Lung microvascular endothelial cell (primary cell): ENCODE measurements at places on chromosomes 12 and 14.

DNA sequence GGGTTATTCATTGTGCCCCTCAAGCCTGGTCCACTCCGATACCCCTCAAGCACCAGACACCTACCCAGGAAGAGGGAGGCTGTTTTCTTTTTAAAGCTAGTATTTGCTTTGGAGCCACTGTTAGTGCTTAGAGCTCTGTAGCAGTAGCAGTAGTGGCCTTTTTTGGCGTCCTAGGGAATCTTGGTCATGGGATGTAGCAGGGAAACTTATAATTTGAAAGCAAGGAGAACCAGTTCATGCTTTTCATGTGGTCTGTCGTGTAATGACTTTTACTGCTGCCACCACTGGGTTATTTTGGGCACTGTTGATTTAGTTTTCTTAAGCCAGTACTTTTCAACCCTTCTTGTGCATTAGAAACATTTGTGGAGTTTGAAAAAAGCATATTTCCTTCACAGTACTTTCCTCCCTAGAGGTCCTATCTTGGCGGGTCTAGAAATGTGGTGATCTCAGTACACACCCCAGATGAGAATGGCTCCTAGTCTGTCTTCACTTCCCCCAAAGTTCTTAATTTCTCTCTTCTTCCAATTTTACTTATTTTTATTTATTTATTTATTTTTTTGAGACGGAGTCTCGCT lies 49.7 kb downstream of the MARK3 start:
- no peak for DNase-seq

DNA sequence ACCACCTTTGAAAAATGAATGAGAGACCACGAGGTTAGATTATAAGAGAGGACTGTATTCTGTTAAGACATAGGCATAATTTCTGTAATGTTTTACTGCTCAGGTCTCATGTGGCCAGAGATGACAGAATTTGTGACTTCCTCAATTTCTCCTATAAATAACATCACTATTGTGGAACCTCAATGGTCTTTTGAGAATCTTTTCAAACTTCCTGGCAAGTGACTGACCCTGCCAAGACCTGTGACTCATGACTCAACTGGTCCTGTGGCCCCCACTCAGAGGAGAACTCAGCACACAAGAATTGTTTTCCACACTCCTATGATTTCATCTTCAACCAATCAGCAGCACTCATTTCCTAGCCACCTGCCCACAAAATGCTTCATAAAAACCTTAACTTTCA lies 508.2 kb upstream of the ATP2B1 start:
- DNase-seq, result no peak

- no peak for DNase-seq
Measured at GRCh38 chr12:110966081-110966760, 45.8 kb upstream of the MYL2 start.

DNA sequence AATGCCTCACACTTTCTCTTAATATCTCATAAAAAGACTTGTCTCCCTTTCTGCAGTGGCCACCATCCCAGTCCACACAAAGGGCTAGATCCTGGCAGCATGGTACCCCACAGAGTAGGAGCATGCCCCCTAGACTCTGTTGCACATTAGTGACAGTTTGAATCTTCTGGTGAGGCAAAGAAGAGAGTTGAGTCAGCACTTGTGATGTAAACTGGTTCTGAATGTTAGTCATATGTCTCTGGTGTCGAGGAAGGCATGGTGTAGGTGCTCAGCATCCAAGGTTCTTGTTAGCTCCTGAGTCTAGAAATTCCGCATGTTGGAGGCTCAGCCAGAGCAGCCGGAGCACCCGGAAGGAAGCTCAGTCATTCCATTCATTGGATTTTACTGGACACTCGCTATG lies 9.8 kb downstream of the TTC9 start:
- no peak for DNase-seq

GRCh38 chr14:99042381-99043266 lies 229.4 kb downstream of the BCL11B start:
- no peak for DNase-seq

DNA sequence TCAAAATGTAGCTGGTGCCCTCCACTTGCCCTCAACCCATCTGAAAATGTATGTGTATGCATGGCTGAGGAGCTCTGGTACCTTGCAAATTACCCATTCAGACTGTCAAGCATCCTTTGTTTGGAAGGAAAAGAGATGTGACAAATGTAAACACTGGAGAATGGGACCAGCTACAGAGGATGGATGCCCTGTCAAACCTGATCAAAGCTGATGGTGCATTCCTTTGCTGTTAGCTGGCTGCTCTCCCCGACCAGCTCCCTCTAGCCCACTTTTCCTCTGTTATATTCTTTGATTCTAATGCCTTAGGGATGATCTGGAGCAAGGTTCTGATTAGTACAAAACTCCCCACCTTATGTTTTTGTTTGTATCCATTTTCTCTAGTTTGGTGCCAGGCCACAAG lies 310.3 kb downstream of the C12orf75 start:
- no peak for DNase-seq

DNA sequence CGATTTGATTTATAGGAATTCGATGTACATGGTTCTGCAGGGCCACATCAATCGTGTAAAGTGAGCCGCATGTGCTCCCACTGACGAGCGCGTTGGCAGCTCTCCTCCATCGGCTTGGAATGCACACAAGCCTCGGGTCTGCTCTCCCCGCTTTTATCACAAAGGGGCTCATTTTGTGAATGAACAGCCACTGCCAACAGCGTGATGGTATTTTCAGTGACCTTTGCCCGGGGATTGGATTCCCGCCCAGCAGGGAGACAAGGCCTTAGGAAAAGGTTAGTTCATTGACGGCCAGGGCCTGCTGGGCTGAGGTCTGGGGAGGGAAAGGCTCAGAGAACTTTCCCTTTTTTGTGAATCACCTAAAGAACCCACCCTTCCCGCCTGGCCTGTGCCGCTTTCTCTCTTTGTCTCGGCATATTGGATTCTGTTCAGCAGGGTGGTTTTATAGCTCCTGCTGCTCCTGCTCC lies 232.1 kb downstream of the MSRB3 start:
- peak; percentile 81 for DNase-seq

DNA sequence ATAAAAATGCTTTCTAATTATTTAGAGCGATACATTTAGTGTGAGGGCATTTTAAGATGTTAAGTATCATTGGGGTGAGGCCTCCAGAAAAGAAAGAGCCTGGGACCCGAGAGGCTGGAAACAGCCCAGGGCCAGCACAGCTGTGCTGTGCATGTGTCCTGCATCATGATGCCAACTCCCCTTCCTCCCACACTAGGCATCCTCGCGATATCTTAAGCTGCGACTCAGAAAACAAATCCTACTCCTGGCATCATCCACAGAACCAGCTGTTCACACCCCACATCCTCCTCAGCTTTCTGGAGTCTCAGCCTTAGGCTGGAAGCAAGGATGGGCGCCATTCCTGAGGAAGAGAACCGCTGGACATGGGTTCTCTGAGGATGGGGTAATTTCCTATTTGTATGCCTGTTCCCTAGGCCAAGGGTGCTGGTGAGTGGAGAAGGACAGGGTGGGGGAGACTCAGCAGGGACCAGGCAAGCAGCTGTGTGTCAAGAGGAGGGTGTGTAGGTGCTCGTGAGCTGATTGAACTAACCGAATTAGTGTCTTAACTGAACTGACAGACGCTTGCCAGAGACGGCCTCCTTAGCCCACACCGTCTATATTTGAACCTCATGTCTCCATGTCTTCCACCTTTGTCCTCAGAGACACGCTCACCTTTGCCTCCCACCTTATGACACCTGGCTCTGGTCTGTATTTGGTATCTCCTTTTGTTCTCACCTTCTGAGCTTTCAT lies 15.6 kb upstream of the MCRS1 start:
- DNase-seq, result no peak

DNA sequence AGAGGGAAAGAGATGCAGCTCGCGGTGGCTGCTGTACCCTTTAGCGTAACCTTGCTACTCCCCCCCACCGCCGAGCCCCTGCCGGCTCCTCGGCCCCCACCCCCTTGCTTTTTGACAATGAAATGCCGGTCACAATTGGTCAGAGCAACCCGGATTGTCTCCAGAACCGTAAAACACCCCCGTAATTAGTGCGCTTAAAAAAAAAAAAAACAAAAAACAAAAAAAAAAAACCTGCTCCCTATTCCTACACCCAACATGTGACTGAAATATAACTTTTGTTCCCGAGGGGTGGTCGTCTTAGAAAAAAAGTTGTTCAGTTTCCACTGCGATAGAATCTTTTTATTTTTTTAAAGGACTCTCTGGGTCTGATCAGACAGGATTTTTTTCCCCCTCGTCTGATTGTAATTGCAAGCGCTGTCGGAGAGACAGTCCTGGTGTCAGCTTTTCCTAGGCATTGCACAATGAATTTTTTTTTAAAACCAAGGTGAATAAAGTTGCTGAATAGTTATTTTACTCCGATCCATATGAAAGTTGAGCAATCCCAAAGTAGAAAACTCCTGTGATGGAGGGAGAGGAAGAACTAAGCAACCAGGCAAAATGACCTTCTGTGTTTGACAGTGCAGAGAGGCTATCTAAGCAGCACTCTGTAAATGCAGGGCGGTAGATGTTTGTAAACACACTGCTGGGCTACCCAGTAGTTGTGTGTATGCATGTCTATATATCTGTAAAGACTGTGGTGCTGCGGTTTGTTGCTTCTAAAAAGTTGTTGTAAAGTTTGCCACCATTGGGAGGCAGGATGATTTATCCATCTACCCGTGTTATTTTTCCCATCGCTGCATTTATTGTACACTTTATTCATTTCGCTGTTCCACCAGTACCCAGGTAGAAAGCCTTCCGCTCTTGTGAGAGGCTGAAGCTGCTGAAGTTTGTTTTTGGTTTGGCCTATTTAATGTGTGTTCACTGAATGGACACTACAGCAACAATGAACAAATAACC lies 1.1 kb downstream of the ETV6 start:
- DNase-seq, result peak; percentile 45

DNA sequence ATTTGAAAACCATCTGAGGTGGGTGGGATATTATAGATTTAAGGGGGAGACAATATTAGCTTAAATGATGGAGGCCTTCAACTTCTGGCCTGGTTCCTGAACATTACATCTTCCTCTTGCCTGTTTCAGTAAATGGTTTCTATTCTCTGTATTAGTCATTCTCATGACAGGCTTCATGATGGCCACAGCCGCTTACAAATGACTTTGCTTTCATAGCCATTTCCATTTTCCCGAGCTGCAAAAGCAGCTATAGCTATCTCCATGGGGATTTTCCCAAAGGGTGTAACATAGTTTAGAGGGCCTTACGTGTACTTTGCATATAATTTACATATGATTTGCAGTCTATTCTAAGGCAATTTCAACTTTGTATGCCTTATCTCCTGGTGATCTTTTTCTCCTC lies 121.8 kb downstream of the NRXN3 start:
- no peak for DNase-seq

DNA sequence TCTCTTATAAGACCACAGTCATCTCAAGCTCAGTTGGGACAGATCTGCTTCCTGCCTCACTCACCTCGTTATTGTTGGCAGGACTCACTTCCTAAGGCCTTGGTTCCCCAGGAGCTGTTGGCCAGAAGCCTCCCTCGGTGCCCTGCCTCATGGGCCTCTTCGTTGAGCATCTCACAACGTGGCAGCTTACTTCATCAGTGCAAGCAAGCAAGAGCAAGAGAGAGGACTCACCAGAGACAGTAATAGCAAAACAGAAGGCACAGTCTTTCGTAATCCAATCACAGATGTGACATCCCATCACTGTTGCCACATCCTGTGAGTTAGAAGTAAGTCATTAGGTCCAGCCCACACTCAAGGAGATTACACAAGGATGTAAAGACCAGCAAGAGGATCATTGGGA lies 5.1 kb upstream of the NUMB start:
- peak; percentile 75 for DNase-seq

GRCh38 chr12:84601483-84601882 lies 311.1 kb downstream of the SLC6A15 start:
- DNase-seq, result no peak

- DNase-seq, result no peak
Measured at GRCh38 chr12:2616763-2617162, 178.0 kb upstream of the FKBP4 start.

- DNase-seq, result no peak
Measured at GRCh38 chr12:99372257-99372920, 275.2 kb upstream of the GARIN6 start.

DNA sequence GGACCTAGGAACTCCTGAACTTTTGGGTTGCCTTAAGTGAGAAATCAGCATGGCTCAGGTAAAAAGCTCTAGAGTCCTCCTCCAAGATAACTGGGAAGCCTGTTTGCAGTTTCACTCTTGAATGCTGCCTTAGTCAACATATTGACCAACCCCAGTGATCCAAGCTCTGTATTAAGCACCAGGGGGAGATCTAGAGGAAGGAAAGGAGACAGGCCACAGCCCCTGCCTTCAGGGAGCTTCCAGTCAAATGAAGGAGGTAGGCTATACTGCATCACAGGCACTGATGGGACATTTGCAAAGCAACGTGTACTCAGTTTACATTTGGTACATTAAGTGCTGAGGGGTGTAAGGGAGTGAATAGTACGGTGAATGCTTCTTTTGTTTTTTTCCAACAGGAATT lies 1.2 kb upstream of the CSAD start:
- no peak for DNase-seq

GRCh38 chr14:96901227-96901626 lies 104.0 kb downstream of the VRK1 start:
- no peak for DNase-seq

DNA sequence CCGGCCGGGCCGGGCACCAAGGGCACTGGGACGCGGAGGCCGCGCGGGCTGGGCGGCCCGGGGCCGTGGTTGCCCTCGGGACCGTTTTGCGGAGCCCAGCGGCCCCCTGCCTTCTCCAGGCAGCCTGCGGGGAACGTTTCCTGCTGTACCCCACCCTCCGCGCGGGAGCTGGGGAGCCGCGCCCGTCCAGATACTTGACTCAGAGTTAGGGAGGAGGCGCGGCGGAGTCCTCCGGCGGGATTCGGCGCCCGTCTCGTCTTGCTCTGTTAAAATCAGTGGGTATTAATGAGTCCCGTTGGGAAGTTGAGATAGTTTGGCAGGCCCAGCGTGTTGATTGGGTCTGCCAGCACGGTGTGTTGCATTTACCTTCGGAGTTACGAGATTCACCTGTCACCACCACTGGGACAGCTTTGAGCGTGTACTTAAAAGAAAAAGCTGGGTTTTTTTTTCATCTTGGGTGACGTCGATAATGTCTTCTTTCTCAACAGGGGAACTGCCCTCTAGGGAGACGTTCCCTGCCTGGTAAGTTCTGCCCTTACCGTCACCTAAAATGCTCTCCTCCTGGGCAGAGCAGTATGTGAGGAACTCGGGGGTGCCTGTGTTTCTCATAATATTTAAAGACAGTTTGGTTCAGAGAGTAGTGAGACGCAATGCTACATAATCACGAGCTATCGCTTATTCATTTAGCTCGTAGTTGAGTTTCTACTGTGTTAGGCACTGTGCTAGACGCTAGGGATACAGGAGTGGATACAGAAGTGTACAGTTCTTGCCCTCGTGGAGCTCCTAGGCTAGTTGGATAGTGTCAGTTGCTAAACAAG lies 596 bp downstream of the DLST start:
- DNase-seq, result peak; percentile 38

- no peak for DNase-seq
Measured at GRCh38 chr12:91657032-91657431, 474.4 kb upstream of the DCN start.

- DNase-seq, result no peak
Measured at GRCh38 chr12:21413369-21414277, 23.8 kb upstream of the PYROXD1 start.

- DNase-seq, result peak; percentile 53
Measured at GRCh38 chr12:31317471-31318395, 8.2 kb downstream of the SINHCAF start.

GRCh38 chr14:47917344-47917954 lies 242.0 kb upstream of the MDGA2 start:
- no peak for DNase-seq
